ENCODE measurements at places on chromosomes 13 and 19.

- no peak for DNase-seq
Measured at GRCh38 chr19:1240925-1241324, 626 bp upstream of the ATP5F1D start.

GRCh38 chr19:32750441-32751055, 31.0 kb downstream of the TDRD12 start:
- no peak for DNase-seq

DNA sequence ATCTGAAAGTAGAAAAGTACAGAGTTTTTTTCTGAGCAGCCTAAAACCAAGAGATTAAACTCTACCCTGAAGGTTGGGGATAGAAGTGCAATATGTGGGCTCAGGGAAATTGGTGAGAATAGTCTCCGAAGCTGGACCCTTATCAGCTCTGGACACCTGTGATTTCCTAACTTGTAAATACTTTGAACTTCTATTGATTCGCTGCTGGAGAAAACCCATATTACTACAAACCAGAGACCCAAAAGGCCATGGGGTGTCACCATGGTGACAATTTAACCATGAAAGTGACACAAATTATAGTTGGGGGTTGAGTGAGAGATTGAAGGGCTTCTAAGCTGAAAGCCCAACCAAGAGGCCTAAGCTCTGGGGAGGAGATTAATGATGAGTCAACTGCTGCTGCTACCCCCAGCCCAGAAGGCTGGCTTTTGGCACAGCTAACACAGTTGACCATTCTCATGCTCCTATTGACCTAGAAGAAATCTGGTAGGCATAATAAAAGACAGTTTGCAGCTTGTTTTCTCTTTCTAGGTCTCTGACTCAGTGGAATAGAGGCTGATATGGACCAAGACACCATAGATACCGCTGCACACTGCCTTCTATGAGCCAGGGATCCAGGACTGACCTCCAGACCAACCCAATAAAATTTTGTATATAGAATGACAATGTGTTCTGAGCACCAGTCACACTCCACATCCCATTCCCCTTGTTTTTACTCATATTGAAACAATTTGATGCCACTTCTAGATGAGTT, 131.9 kb upstream of the FNDC3A start:
- DNase-seq = no peak

DNA sequence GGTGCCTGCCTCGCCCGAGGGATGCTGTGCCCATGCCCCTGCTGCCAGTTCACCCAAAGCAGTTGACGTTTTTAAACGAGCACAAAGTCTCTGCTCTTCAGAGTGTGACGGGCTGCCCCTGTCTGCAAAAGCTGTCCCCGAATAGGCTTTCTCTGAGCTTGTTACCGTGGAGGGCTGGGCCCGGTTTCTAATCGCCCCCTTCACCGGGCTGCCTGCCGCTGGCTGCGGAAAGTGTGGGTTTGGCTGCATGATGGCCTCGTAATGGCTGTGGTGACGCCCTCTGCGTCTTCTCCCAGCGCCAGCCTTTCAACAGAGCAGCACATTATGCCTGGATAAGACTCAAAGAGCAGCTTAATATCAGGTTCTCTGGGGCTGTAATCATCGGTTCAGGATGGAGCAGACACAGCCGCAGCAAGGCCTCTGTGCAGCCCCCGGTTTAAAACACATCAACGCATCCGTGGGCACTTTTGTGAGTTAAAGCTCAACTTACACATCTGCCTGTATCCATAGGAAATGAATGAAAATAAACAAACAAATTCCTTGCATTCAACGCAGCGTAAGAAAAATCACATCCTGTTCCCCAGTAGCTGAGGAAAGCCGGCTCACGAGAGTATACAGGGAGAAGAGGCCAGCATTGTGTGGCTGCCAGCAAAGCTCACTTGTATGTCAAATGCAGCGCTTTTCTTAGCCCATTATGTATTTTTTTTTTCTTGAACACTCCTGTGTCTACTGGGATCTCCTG, 166.4 kb upstream of the SOX1 start:
- no peak for DNase-seq

DNA sequence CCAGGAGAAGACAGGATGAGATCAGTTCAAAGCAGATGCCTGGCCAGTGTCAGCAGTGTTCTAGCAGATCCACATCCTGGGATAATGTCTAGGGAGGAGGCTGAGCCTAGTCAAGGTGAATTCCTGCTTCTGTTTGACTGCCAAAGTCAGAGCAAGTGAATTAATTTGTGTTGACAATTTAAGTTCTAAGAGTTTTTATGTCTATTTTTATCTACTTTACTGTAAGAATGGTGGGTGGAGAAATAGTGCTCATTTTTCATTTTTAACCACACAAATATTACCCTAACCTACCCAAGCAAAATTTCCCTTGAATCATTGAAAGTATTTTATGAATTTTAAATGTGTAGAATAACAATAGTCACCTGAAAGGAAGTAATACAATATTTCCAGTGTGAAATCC, 207.6 kb upstream of the SLC10A2 start:
- DNase-seq = no peak

- DNase-seq = no peak
Measured at GRCh38 chr19:38658462-38659306, 11.2 kb downstream of the ACTN4 start.

DNA sequence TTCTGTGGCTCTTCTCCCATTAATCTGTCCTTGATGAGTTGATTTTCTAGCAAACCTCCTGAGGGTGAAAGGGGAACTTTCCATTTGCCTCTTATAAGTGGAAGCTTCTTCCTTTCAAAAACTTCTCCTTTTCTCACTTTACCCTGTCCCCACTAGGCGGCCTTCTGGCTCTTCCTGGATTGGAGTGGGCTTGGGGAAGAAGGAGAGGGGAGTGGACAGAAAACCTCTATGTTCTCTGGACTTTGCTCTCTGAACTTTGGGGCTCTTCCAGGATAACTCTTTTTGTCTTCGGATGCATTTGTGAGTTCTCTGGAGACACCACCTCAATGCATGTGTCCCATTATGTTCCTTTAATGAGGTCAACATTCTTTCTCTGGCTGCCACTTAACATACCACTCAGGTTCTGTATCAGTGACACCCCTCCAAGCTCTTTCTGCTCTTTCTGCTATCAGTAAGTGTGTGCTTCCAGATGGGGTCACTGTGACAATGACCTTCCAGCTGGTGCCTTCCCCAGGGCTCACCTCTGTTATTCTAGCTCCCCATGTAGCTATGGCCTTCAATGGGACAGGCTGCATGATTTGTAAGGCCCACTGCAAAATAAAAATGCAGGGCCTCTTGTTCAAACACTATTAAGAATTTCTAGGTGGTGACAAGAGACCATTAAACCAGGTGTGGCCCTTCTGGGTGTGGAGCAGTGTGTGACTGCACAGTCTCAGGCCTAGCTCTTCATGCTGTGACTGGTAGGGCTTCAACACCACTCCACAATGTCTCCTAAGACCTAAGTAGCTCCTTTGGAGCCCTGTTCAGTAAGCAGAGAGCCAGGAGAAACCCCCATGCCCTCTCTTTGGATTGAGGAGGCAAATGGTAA, 389.2 kb downstream of the EFNB2 start:
- no peak for DNase-seq

- DNase-seq = peak; percentile 35
Measured at GRCh38 chr13:74026753-74027152, 107.5 kb downstream of the KLF12 start.

GRCh38 chr19:29634423-29635130, 28.5 kb downstream of the POP4 start:
- DNase-seq = no peak

DNA sequence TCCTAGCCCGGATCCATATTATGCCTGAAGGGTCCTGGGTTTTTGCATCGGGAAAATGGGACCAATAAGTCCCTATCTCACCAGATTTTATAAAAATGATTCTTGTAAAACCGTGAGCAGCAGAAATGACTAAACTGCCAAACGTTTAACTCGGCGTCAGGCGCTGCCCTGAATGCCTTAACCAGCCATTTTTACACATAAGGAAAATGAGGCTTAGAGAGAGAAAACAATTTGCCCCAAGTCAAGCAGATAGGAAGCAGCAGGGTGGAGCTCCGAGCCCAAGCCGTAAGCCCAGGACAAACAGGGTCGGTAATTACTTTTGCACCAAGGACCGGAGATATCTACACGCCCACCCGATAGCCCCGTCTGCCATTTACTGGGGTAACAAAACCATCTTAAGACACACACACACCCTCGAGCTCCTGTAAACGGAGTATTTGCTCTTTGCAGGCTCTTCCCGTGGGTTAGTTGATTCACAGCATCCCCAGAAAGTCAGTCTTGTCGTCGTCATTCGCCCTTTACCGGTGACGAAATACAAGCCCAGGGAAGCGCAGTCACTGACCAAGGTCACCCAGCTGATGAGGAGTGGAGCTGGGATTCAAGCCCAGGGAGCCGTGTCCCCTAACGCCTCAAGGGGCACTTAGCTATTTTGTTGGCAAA, 16.0 kb upstream of the MRI1 start:
- no peak for DNase-seq

- no peak for DNase-seq
Measured at GRCh38 chr13:40458720-40458990, 207.8 kb downstream of the FOXO1 start.

DNA sequence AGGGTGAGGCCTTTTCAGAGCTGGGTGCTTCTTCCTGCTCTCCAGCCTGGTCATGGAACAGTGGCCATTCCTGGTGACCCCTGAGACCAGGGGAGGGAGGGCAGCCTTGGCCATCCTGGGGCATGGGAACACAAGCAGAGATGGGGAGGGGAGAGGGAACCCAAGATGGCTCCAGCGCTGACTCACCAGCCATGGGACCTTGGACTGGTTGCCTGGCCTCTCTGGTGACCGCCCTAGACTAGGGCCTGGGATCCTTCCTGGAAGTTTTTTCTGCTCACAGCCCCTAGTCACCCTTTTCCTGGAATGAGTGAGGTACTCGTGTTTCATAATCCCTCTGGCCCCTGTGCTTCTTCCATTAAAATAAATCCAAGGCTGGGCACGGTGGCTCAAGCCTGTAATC, 3.3 kb upstream of the OPA3 start:
- no peak for DNase-seq

DNA sequence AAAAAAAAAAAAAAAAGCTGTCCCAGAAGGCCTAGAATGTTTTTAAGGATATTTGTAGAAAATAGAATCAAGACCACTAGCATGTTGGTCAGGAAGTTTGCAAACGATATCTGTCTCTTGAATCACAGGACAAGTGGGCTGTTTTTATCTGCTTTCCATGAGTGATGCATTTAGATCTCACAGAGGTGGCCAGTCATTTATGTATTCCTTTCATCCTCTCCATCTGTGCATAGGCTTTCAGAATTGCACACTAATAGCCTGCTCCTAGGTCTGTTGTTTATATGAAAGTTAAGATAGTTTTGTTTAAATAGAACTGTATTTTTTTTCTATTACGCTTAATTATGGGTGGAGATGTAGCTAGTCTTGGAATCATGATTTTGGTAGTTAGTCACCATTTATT, 289.5 kb downstream of the SHISA2 start:
- DNase-seq = no peak

DNA sequence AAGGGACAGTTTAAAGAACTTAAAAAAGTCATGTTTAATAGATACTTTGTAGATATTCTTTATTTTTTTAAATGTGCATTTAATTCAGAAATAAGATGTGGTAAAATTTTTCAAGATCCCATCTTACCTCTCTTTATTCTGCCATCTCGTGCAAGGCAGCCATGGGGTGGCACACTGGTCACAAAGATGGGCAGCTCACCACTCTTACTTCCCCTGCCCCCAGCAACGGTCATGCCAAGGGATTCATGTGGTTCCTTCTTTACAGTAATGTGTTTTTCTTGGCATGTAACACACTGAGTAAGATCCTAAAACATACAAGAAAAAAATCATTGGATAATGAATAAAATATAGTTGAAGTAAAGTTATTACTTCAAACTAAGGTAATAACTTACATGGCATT, 64.2 kb downstream of the LNX2 start:
- no peak for DNase-seq

DNA sequence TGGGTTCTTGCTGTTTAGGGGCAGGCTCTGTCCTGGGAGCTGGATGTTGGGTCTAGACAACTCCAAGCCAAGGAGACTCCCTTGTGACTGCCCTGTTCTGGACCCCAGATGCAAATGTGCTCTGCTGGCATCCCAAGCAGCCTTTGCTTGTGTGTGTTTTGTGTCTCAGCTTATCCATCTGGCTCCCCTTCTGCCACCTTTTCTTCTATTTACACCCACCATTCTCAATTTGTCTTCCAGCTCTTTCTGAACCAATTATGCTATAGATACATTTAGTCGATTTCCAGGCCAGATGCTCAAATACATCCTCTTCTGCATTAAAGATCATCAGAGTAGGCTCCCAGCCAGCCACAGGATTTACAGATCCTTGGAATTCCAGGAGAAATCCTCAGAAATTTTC, 115.0 kb upstream of the SLC7A1 start:
- DNase-seq = no peak

- DNase-seq = no peak
Measured at GRCh38 chr13:110483386-110483968, 78.0 kb downstream of the RAB20 start.

- no peak for DNase-seq
Measured at GRCh38 chr13:41613984-41614661, 156.8 kb downstream of the RGCC start.

DNA sequence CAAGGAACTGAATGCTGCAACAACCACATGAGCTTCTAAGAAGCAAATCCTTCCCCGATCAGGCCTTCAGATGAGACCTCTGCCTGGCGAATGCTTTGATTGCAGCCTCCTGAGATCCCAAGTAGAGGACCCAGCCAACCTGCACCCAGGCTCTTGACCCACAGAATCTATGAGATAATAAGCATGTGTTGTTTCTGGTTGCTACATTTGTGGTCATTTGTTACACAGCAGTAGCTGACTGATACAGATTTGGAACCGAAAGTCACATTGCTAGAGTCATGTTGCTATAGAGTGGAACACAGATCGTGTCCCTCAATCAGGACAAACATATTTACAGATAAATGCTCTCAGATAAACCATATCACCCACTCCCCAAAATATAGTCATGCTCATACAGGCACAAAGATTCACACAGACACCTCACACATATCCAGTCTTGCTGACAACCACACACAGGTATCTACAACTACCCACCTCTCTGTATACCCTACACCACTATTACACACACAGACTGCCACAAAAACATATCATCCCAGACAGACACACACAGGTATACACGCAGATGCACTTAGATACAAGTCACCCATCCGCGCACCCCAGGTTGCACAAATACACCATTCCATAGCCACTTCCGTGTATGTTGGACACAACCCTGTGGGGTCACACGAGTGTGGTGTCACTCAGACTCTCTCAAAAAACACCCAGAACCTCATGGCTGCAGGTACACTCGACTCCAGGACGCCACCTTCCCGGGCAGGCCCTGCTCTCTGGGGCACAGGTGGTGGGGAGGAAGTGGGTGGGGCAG, 5.5 kb downstream of the DIRAS1 start:
- no peak for DNase-seq
